GM18507 (cell line): ENCODE measurements at places on chromosomes 1 and 21.

GRCh38 chr1:226446094-226446493, 38.2 kb upstream of the PARP1 start:
- DNase-seq, result no peak

- no peak for DNase-seq
Observed at GRCh38 chr1:43689289-43689688, 18.0 kb upstream of the ST3GAL3 start.

- no peak for DNase-seq
Observed at GRCh38 chr21:38759413-38759812, 46.3 kb upstream of the ETS2 start.

GRCh38 chr1:211344152-211344618, 17.6 kb downstream of the TRAF5 start:
- DNase-seq, result no peak

GRCh38 chr21:41359286-41359685, 2.5 kb upstream of the MX2 start:
- no peak for DNase-seq

DNA sequence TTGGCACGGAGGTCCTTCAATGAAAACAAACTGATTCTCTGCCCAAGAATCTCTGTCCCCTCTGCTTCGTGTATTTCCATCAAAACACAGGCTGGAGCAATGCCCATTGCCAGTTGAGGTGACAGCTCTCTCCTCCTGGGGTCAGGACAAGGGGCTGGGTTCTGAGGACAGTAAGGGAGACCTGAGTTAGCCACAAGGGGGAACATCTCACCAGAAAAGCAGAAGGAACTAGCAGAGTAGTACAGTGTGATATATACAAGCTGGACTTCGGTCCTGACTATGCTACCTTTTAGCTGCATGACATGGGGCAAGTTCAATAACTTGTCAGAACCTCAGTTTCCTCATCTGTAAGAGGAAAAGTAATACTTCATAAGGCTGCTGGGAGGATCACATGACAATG, 50.3 kb downstream of the SYT2 start:
- no peak for DNase-seq

DNA sequence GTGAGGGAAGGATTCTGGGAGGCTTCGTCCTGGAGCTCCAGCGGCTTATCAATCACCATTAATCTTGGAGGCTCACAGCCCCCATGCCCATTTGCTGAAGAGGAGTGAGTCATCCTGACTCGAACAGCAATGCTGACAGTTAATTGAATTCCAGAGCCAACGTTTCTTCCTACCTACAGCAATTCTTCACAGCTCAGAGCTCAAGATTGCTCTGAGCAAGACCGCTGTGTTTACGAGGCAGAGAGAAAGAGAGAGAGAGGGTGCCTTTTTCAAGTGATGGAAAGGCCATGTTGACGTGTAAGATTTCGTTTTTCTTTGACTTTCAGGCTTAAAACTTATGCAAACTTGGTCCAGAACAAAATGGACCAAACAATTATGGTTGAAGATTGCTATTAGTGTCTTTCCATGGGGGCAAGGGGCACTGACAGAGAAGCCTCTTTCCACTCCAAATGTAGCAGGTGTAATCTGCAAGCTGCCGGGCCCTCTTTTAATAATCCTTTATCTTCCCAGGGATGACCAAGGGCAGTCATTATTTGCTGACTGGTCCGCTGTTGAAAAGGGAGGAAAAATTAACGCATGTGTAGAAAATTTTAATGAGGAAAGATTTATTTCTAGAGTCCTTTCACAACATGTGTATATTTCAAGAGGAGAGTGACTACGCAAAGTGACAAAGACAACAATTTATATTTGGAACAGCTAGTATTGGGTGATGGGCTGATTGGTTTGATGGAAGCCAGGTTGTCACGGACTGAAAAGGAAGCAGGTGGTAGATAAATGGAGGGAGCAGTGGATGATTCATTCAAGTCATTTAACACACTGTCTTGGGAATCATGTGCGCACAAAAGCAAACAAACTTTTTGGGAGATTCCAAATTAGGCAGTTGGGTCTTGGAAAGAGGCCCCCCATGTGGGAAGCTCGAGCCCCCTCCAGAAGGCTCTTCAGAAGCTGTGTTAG, 136.1 kb upstream of the IRF2BP2 start:
- DNase-seq, result no peak

DNA sequence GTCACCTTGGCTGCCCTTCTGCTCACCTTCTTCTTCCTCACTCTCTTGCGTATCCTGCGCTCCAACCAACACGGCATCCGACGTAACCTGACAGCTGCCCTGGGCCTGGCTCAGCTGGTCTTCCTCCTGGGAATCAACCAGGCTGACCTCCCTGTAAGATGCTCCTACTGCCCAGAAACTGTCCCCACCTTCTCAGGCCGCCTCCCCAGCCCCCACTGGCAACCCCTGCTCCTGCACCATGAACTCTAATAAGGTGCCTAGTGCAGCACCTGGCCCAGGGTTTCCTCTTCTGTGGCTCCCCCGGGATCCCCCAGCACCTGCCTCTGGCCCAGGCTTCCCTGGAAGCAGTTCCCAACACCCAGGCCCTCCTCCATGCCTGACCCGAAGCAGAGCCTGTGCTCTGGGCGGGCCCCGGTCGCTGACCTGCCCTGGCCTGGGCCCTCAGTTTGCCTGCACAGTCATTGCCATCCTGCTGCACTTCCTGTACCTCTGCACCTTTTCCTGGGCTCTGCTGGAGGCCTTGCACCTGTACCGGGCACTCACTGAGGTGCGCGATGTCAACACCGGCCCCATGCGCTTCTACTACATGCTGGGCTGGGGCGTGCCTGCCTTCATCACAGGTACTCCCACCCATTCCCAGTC, 12.8 kb downstream of the PSRC1 start:
- no peak for DNase-seq

DNA sequence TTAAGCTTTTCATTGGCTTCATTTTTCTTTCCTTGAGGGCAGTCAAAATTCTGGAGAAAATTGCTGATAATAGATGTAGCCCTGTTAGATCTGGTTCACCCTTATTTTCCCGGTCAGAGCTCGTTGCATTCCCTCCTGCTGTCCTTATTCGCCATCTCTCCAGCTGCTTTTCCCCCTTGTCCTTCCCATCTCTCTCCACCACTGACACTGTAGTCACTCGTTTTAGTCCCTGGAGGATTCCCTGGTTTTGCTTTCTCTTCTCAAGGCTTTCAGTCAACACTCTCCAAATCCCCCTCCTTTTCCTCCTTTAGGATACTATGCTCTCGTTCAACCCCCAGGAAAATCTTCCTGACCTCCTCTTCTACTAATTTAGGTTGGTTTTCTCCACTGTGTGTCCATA, 83.1 kb downstream of the C21orf91 start:
- no peak for DNase-seq

DNA sequence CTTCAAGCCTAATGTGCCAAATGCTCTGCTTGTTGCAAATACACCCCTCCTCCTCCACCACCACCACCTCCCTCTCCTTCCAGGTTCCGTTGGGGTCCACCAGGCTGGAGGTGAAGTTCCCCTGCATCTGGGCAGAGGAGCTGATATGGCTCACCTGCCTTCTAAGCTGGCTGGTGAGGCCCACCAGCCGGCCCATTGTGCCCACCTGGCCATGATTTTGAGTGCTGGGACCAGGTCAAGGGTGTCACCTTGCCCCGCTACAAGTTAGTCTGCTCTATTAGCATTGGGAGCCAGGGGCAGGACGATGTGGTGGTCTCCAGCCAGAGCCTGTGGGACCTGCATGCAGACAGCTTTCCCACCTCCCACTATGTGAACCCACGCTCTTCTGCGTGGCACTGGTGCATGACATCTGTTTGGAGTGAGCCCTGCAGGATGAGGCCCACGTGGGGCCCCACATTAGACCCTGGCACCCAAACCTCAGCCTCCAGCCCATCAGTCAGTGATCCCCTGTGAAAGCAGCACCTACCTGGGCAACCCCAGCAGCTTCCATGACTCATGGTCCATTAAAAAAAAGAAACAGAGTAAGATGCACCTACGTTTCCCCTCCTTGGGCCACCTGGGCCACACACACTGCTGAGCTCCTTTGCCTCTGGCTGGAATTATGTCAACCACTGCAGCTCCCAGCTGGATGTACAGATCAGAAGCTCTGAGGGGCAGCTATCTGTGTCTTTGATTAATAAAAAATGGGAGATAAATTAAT, 15.6 kb upstream of the CDCP2 start:
- no peak for DNase-seq

GRCh38 chr21:39934895-39935294, 67.7 kb downstream of the PCP4 start:
- no peak for DNase-seq

DNA sequence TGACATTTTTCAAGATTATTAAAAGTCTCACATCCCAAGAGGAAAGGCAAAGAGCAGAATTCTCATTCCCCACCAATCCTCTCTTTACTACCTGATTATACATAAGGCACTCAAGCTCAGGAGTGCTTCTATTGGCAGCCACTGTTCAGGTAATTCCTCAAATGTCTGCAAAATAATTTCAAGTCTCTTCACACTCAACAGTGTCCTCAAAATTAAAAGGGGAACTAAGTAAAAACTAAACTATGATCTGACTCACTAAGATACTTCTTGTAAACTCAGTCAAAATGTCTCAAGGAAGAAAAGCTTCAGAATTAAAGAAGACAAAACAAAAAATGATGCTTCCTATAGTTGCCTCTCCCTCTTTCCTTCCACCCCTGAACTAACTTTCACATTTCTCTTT, 135.6 kb downstream of the GPATCH2 start:
- no peak for DNase-seq

GRCh38 chr1:47646676-47647075, 208.8 kb downstream of the FOXD2 start:
- DNase-seq, result no peak

DNA sequence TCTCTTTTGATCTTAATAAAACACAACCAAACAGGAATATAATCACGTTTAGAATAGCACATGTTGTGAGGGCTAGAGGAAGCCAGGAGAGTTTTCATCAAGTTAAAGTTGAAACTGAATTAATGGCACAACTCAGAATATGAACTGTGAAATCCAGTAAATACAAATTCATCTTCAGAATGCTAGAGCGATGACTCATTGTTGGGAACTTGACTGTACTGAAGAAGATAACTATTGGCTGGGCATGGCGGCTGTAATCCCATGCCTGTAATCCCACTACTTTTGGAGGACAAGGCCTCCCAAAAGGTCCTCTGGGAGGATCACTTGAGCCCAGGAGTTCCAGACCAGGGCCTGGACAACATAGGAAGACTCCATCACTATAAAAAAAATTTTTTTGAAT, 8.8 kb downstream of the SYF2 start:
- DNase-seq, result no peak

DNA sequence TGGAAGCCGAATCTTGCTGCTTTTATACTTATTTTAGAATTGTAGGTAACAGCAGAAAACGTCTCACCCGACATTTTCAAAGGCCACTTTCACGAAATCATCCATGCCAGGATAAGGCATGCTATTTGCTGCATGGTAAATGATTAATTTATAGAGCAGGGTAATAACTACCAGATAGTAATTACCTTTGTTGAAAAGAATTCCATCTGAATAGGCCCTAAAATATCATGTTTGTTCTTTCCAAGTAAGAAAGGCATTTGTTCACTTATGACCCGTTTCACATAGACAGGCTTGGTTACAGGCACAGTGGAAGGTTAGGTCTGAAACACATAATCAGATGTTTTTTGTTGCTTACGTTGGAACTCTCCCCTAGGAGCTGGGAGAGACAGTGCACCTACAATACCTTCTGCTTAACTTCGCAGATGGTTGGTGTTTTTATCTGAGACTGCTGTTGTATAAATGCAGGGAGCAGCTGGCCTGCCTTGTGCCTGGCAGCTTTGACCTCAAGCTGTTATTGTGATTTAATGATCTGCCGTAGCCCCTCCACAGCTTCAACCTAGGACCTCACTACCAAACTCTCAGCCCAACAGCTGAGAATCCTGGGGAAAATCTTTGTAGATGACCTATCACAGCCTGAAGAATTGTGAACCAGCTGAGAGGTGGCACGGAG, 1.6 kb downstream of the SLC44A3 start:
- DNase-seq, result no peak

DNA sequence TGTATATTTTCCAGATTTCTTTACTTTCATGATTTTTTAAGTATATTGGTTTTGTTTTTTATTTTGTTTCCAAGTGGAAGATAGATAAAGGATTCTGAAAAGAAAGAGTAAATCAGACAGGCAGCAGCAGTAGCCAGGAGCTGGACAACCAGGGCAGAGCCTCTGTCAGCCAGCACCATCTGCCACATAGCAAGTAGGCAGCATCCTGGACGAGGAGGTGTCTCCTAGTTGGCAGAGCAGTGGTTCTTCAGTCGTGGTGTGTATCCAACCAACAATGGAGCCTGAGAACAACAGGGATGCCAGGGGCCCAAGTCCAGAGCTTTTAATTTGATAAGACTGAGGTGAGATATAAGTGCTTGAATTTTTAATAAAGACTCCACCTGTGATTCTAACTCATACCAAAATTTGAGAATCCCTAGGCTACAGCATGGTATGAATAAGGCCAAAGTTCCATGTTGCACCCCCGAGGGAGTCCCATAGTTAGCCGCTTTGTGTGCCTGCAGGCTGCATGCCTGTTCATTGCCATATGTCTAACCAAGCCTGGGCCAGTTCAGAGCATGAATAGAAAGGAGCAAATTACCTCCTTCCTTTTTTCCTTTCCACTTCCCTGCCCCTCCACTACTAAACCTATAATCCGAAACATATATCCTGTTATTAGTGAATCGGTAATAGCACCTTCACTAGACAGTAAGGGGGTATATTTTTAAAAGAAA, 153.2 kb downstream of the NTNG1 start:
- DNase-seq, result no peak

DNA sequence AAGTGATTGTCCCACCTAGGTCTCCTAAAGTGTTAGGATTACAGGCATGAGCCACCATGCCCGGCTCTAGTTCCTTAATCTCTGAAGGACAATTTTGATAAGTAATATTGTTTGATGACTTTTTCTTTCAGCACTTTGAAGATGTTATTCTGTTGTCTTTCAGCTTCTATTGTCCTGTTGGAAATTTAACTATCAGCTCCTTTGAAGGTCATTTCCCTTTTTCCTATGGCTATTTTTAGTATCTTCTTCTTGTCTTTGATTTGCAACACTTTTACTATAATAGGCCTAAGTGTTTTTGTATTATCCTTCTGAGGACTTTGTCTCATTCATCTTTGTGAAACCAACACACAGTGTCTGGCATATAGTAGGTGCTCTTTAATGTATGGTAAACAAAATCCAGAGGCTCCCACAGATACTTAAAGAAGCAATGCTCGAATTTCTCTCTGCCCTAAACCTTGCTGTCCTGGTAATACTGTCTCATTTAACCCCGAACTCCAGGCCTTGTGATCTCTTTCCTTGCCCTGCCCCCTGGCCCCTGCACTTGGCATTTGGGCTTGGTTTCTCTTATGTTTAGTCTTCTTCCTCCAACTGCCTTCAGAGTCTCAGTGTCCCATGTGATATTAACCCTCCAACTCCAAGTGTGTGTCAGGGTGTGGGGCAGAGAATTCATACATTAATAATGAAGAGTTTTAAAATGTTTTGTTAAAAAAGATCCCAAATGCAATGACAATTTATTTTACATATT, 19.0 kb upstream of the AGO1 start:
- no peak for DNase-seq

DNA sequence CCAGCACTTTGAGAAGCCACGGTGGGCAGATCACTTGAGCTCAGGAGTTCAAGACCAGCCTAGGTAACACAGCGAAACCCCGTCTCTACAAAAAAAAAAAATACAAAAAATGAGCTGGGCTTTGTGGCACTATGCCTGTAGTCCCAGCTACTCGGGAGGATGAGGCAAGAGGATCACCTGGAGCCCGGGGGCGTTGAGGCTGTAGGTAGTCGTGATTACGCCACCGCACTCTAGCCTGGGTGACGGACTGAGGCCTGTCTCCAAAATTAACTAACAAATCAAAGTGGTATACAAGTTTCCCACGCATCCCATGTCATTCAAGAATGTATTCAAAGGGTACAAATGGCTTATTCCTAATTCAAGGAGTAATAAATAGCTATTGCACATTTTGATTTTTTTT, 2.4 kb downstream of the AUNIP start:
- no peak for DNase-seq
